Naive thymus-derived CD4-positive, alpha-beta T cell (primary cell): ENCODE measurements at places on chromosomes 7 and 10. TPM values are rescaled to one million over a fixed set of nuclear protein-coding genes. Genes with fewer than 3 reads are reported as not detected.

- no peaks in the 10 kb centered on the region for H3K4me1 ChIP-seq
- no peak for DNase-seq
- H3K27me3 ChIP-seq: no peaks in the 10 kb centered on the region
- no peak overlapping the region for H3K27ac ChIP-seq
- no peaks in the 10 kb centered on the region for H3K36me3 ChIP-seq
Measured at GRCh38 chr7:35353481-35353880, 99.6 kb upstream of the TBX20 start.

TMUB1 gene
- total RNA-seq: 39.5 TPM

- no peaks in the 10 kb centered on the region for H3K36me3 ChIP-seq
- H3K27me3 ChIP-seq: peaks cover 3% of the 10 kb centered on the region
- H3K4me1 ChIP-seq: no peaks in the 10 kb centered on the region
- H3K27ac ChIP-seq: no peak overlapping the region
Measured at GRCh38 chr10:123480344-123480743, 185.8 kb upstream of the GPR26 start.

GRM3 gene
- total RNA-seq: not detected
